HT1080 (cell line): ENCODE measurements at places on chromosomes 4 and X.

DNA sequence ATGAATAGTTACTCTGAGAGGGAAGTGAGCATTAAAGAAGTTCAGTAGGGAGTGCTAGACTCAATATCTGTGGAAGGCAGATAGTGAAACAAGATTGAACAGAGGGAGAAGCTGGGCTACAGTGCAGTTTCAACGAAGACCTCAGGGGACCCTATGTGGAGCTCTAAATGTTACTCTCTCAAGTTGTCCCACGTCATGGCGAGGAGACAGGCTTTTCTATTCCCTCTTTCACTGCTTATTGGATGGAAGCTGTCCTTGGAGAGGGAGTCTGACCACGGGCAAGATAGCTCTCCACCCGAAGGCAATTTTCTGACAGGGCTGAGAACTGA lies 42.3 kb upstream of the CCSER1 start:
- DNase-seq: no peak

GRCh38 chr4:64940698-64941097 lies 531.4 kb upstream of the TECRL start:
- peak; percentile 84 for DNase-seq

- DNase-seq: no peak
These were observed 146.0 kb downstream of the TMEM144 start for GRCh38 chr4:158356301-158356700.

DNA sequence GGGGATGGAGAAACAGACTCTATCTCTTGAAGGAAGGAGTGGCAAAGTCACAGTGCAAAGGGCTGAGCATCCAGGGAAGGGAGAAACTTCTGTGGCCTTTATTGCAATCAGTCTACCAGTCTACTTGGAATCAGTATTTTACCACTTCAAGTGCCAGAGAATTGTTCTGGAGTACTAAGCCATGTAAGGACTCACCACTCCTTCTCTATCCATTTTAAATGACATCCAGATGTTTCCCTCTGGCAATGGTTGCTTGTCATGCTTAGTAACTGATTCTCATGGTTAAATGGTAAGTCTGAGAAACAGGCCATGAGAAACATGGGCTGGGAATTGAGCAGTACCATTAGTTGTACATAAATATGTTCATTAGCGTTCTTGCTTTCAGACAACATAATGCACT lies 21.1 kb upstream of the SMIM10 start:
- no peak for DNase-seq

DNA sequence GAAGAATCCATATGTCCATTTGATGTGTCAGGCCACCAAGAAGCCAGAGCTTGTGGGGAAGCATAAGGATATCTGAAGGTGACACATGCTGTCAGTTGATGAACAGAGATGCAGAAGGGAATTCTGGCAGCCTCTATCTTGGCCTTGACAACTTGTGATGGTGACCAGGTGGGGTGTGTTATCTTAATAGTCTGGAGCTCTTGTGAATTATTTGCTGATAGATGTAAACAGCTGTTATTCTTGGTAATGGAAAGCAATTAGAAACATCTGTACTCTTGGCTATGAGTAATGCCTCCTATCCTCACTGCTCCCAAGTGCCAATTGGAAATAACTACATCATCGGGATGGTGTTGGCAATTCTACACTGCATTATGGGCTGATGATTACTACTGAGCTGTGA lies 51.9 kb downstream of the NAA11 start:
- no peak for DNase-seq
